ENCODE measurements at places on chromosomes 2 and 18.

GRCh38 chr18:902229-902628 lies 2.4 kb upstream of the ADCYAP1 start:
- DNase-seq: no peak

DNA sequence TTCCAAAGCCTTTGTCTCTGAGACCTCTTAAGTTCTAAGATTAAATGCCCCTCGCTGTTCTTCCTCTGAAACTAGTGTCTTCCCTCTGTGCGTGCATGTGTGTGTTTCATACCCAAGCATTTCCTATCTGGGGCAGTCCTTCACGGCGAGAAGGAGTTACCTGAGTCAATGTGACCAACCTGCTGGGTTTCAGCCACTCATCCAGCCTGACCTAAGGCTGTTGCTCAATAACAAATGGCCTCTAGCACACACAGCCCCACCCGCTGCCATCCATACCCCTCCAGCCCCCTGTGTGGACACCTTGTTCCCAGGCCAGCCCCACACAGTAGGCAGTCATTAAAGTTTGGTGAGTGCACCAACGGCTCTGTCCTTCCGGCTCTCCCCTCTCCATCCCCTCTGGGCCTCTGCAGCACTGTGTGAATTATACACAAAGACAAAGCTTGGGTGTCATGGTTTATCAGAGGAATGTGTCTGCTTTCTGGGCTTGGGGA lies 53.8 kb upstream of the FOSL2 start:
- DNase-seq: no peak

DNA sequence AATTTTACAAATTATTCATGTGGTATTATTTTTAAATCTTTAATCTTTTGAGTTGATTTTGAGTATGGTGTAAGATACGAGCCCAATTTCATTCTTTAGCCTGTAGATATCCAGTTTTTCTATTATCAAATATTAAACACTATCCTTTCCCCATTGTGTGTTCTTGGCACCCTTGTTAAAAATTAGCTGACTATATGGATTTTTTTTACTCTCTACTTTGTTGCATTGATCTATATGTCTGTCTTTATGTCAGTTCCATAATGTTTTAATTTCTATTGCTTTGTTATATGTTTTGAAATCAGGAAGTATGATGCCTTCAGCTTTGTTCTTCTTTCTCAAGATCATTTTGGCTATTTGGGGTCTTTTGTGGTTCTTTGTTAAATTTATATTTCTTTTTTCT lies 80.9 kb upstream of the ZNF804A start:
- no peak for DNase-seq

DNA sequence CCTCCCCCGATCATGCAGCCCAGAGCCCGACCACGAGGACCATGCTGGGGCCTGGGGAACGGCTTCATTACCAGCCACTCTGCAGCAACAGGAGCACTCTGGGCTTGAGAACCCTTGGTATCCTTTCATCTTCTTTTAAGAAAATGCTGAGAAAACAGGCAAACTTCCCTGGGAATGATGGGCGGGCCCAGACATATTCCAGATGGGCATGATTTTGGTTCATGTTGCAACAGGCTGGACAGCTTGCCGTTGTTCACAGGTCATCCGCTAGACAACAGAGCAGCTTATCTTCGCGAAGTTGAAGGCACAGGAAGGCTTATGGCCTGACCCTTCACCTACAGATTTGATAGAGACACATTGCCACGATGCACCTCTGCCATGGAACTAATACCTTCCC lies 121.0 kb downstream of the KLHL29 start:
- DNase-seq: no peak

DNA sequence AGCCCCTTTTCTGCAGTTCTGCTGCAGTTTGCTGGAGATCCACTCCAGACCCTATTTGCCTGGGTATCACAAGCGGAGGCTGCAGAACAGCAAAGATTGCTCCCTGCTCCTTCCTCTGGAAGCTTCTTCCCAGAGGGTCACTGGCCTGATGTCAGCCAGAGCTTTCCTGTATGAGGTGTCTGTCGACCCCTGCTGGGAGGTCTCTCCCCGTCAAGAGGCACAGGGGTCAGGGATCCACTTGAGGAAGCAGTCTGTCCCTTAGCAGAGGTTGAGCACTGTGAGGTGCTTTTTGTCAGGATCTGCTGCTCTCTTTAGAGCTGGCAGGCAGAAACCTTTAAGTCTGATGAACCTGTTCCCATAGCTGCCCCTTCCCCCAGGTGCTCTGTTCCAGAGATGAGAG lies 42.0 kb upstream of the MYL1 start:
- no peak for DNase-seq

DNA sequence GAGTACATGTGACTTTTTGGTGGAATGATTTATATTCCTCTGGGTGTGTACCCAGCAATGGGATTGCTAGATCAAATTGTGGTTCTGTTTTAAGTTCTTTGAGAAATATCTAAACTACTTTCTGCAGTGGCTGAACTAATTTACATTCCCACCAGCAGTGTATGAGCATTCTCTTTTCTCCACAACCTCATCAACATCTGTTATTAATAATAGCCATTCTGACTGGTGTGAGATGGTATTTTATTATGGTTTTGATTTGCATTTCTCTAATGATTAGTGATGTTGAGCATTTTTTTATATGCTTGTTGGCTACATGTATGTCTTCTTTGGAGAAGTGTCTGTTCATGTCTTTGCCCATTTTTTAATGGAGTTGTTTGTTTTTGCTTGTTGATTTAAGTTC lies 267.4 kb upstream of the NT5C1B start:
- DNase-seq: no peak

DNA sequence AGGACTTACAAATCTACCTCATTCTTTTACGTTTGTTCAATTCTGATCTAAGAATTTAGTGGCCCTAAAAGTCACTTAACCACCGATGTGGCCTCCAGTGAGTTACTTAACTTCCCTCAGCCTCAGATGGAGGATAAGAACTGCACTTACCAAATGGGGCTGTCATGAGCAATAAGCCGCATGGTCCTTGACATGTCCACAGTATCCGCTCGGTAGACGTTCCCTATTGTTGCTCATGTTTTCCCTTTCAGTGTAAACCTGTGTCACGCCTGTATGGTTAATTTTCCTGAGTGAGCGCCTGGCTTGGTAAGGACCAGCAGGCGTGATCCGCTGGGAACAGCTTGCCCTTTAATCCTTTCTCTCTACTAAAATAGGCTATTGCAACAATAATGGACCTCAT lies 20.3 kb downstream of the SEC11C start:
- DNase-seq: no peak

DNA sequence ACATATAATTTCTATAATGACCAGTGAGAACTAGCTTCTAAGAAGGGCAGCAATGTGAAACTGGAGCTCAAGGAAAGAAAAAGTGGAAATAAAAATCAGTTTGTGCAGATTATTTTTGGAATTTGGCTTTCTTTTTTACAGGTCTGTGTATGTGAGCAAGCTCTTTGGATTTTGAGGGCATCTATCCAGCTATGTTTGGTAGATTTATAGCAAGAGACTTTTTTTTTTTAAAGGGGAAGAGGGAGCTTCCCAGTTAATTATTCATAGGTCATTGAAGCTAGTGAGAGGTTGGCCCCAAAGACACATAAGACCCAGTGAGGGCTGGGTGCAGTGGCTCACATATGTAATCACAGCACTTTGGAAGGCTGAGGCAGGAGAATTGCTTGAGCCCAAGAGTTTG lies 24.0 kb upstream of the COLEC12 start:
- DNase-seq: no peak

DNA sequence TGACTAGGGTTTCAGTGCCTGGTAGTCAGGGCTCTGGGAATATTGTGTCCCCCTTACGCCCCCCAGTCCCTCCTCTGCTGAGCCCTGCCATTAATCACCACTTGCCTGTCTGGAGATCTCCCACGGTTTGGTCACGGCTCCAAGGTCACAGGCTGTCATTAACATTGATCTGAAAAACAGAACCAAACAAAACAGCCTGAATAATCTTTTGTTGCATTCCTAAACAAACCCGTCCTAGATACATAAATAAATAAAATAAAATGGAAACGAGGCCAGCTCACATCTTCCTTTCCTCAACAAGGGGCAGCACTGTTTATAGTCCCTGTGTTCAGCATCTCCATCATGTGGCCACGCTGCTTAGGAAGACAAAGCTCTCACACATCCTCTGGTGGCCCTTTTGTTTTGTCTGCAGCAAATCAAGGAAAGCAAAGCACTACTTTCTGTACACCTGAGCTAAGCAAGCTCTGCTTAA lies 282.8 kb downstream of the AGPS start:
- no peak for DNase-seq

GRCh38 chr2:25178976-25179375 lies 10.6 kb upstream of the POMC start:
- DNase-seq: no peak

DNA sequence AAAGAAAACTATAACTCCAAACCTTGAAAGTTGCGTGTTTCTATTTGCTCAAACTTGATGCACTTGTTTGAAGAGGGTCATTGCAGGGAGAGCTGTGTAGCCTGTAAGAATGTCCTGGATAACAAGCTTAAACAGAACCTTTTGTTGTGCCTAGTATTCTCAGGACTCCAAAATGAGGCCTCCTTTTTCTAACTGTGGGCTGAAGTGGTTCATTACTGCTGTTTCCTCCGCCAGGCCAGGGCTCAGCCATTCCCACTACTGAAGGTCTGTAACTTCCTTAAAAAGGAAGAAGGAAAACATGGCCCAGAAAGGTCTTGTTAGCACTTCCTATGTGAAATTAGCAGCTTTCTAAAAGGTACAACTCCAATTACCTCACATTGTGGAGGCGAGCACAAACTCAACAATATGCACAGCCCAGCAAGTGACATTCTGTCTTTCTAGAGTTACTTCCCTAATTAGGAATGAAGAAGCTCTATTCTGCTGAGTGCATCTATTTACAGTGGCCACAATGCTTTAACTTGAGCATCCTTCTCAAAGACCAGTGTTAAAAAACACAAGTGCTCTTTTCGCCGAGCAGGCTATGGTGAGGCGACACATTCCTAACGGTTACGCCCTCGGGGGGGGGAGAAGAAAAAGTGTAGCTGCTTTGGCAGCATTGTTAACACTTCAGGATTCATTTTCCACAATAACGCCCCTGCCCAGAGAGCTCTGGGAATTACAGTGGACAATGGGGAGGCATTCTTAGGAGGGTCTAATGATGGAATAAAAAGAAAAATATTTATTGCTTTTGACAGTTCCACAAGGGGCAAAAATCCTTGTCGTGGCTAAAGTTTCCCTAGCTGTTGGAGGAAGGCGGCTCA lies 136.9 kb upstream of the SIX3 start:
- no peak for DNase-seq

- DNase-seq: no peak
These were observed 119.9 kb downstream of the DPP4 start for GRCh38 chr2:161954103-161954502.

GRCh38 chr18:35888329-35888728 lies 84.2 kb upstream of the RMP24 start:
- DNase-seq: no peak

- no peak for DNase-seq
These were observed 84.9 kb upstream of the ZCCHC2 start for GRCh38 chr18:62438018-62438329.

DNA sequence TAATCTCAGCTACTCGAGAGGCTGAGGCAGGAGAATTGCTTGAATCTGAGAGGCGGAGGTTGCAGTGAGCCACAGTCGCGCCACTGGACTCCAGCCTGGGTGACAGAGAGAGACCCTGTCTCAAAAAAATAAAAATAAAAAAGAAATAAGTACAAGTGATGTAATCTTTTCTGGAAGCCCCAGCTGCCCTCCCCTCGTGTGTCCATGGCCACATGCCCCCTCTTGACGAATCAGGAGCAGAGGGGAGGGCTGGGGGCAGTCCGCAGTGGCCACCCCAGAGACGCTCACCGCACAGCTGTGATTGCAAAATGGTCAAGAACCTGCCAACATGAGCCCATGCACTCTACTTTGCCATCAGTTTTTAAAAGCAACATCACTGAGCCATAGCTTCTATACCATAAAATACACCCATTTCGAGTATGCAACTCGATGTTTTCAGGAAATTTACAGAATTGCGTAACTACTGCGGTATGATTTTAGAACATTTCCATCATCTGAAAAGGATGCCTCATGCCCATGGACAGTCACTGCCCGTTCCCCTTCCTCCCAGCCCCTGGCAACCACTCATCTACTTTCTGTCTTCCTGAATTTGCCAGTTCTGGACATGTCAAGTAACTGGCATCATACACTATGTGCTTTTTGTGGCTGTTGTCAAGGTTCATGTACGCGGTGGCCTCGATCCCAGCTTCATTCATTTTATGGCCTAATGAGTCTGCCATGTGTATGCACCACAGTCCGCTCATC lies 88.1 kb downstream of the NDUFA10 start:
- no peak for DNase-seq

DNA sequence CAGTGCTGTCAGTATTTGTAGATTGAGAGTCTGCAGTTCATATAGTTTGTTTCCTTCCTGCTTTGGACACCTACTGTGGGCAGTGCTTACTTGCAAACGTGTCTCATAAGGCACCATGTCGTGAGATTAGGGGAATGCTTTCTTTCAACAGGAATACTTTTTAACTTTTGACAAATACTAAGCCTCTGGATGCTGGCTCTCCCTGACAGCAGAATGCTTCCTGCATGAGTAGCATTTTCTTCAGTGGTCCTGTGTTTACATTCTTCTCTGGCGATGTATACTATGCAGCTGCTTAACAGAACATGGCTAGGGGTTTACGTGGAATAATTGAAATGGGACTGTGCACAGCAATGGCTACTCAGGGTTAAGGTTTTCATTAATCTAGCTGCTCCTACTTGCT lies 807.5 kb downstream of the MBD2 start:
- no peak for DNase-seq

- DNase-seq: no peak
These were observed 1009.9 kb upstream of the CNTNAP5 start for GRCh38 chr2:123015186-123015585.

DNA sequence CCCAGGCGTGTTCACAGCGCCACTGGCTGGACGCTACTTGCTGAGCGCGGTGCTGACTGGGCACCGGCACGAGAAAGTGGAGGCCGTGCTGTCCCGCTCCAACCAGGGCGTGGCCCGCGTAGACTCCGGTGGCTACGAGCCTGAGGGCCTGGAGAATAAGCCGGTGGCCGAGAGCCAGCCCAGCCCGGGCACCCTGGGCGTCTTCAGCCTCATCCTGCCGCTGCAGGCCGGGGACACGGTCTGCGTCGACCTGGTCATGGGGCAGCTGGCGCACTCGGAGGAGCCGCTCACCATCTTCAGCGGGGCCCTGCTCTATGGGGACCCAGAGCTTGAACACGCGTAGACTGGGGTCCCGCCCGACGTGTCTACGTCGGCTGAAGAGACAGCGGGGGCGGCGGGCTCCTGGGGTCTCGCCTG lies 891 bp upstream of the KHK start:
- DNase-seq: no peak

DNA sequence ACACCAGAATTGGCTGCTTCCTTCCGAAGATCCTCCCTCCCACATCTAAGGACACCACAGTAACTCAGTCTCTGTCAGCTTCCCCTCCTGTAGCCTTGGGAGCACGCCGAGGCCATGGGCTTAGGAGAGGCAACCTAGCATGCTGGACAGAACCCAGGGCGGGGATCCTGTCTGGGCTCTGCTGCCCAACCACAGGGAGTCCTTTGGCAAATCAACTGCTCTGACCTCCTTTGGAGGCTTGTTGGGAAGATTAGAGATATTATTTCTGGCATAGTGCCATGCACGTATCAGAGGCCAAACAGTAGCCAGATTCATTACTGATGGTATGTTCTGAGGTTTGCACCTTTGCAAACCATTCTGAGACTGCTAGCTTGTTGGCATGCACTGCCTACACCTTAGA lies 262.7 kb upstream of the EPAS1 start:
- DNase-seq: no peak

- no peak for DNase-seq
These were observed 449.8 kb downstream of the NRXN1 start for GRCh38 chr2:50582164-50582563.

Measured in stimulated activated CD4-positive, alpha-beta T cell treated with anti-CD3 and anti-CD28 coated beads, Interleukin-4, amount 100 ng/mL, for 4 hours (primary cell).